Stimulated activated CD8-positive, alpha-beta memory T cell treated with anti-CD3 and anti-CD28 coated beads, Interleukin-15, amount 100 ng/mL, for 48 hours (primary cell): ENCODE measurements at places on chromosomes 7 and 10.

- DNase-seq, result no peak
Measured at GRCh38 chr7:131673576-131673975, 117.1 kb upstream of the PODXL start.

DNA sequence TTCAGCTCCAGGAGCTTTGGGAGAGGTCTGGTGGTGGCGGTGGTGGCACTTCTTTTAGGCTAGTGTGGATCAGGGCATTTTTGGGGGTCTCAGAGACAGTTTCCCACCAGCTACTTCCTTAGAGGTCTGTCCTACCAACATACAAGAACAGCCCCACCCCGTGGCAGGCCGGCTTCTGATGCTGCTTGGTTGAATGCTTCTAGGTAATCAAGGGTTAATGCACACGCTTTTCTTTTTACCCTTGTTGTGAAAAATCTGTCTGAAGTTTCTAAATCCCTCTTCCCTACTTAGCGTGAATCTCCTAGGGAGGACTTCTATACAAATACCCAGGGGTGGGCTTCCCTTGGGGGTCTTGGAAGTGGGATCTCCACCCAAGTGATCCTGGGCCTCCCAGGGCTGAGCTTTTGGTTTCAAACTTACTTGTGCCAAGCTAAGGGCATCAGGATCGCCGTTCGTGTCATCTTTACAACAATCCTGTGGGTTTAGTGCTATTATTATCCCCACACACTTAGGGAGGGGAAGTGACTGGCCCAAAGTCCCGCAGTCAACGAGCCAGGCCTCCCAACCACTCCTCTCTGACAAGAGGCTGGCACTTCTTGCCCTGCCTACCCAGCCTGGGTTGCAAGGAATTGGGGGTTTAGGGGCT is 1.7 kb downstream of the SH2B2 start:
- DNase-seq, result no peak

GRCh38 chr10:112797855-112798254 is 152.2 kb upstream of the TCF7L2 start:
- no peak for DNase-seq

DNA sequence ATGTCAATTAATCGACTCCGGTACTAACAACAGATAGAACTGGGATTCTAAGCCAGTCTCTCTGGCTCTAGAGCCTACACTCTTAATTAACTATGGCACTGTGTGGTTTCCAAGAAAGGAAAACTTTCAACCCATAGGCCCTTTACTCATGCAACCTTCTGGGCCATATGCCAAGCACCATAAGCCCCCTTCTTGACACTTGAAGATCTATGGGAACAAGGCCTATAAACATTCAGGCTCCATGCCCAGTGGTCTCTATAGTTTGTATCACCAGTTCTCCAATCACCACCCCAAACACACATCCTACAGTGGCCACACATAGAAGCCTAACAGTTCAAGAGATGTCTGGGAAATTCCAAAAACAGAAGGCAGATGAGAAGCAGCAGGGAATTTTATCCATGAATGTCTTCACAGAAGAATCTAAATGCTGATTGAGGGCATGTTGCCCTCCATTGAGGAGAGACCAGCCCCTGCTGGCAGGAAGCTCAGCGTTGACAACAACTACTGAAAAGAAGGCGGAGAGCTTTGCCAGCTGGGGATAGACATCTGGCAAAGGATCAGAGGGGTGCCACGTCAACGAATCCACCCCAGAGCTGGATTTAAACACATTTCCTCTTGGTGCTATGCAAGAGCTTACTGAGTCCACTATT is 64.4 kb downstream of the GRM3 start:
- DNase-seq, result no peak

DNA sequence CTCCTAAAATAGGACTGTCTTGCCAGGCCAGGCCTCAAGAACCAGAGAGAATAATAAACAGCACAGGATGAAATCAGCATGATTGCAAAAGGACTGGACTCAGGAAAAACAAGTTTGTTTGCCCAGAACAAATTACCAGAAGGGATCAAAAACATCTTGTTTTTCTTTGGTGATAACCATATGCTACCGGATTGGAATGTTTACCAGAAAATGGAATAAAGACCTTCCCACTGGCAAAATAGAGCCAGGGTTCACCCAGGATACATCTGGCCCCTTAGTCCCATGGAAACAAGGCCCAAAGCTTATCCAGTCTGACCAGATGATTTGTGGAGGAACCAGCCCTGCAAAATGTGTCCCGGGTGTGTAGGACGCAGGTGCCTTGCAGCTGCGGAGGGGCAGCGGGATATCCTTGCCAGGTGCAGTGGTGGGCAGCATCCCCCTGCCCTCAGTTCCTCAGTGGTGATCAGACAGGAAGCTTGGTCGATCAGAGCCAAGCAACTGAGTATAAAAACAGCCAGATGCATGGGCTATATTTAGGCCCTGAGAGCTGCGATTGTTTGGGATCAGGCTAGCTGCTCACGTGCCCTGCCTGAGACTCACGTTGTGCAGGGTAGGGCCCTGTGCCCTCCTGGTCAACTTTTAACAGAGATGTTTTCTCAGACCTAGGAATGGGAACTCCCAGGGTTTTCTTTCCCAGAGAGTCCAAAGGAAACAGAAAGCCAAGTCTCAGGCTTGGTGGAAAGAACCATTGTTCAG is 4.6 kb upstream of the ZNF22 start:
- DNase-seq, result no peak

DNA sequence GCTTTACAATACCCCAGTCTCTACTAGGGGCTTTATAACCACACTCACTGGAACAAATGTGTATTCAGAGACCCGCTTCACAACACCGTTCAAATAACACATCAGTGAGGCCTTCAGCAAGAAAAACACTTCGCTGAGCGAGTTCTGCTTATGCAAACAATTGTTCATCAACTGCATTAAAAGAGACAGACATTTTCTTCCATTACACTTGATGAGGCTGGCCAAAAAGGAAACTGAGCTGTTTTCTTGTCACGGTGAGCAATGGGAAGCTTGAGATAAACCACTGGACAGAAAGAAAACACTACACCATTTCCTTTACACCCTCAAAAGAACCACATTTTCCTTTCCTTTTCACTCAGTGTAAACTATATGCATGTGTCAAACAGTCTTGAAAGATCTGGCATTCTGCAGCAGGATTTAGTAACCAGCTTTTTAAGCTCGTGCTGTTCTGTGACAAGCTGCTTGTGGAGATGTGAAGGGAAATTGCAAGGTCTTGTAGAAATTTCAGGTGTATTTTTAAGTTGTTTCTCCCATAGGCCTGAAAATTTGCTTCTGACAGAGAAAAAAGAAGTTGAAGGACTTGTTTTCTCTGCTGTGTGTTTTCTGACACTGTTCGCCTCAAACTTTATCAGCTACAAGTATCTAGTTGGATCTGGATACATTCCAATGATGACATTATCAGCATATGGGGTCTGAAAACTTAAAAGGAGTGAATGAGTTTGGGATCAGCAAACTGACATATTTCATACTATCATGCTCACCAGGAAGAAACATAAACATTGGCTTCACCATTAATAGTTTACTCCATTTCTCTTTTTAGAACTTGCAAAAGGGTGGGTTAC is 693.1 kb downstream of the PARD3 start:
- DNase-seq, result peak; percentile 6

- DNase-seq, result peak; percentile 4
Measured at GRCh38 chr10:124917428-124918190, 24.3 kb upstream of the ZRANB1 start.

DNA sequence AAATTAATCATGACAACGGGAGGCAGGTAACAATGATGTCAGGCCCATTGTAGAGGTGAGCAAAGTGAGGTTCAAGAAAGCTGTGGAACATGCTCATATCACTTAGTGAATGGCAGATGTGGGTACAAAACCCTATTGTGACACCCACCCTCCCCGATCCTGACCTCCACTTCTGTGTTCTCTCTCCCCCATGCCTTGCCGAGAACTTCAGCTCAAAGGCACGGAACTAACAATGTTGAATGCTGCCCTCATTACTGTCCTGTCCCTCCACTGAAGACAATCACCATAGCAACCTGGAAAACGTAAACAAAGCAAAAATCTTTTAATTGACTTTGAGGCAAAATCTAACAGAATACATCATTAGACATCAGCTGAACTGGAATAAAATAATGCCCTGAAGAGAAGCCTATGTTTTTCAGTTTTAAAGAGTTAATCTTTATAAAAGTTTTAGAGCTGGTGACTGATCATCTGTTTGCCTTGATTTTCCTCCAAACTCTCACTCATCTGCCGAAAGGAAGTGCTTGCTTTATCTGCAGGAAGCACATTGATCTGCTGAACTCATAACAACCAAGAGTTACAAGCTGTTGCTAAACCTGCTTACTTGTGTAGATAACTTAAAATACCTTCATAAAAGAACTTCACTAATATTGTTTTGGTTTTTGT is 133.6 kb downstream of the CUBN start:
- DNase-seq, result no peak
